ENCODE measurements at places on chromosomes 1 and 21.

DNA sequence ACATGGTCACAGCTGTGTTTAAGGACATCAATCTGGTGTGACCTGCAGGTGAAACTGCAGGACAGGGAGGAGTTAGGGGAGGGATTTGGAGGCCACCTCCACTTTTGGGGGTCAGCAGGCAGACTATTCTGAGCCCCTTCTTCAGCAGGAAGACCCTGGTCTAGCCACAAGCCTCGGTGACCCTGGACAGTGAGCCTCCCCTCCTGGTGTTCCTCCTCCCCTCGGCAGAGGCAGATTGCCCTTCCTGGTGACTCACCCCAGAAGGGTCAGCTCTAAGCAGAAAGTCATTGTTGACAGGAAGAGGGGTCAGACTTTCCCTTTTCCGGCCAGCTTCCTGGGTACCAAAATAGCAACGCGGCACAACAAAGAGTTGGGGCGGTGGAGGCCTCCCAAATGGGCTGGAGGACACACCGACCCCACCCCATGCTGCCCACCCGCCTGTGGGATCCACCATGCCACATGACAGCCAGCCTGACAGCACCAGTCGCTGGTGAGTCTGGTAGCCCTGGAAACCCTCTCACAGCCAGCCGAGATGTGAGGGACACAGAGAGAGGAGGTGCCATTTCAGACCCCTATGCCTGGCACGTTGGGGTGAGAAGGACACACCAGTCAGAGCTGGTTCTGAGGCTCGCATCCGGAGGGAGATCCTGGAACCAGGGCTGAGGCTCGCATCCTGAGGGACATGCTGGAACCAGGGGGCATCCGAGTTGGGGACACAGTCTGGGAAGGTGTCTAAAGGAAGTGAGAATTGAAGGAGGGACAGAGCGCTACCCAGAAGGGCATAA, 14.7 kb upstream of the CSF1 start:
- no peak for DNase-seq

- DNase-seq, result no peak
Measured at GRCh38 chr21:46284733-46285132, 678 bp downstream of the MCM3AP start.

DNA sequence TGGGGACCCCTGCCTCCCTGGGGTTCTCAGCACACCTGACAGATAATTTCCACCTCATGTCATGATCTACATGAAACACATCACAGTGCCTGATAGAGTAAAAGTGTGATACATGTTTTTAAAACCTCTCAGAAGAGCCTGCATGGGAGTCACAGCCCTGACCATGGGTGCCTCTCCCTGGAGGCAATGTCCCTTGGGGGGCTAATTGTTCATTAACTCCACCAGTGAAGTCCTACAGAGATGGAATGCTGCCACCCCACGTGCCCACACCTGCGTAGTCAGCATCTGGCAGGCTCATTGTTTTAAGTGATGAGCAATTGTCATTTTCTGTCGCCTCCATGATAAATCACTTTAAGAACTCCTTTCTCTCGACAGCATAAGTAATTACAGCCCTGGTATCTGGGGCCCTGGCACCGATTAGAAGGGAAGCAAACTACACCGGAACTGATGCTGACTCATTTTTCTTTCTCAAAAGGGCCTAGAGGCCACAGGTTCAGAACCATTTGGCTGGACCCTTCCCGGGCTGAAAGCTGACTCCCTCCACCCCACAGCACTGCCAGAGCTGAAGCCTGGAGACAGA, 109.6 kb upstream of the GJB5 start:
- DNase-seq, result no peak

DNA sequence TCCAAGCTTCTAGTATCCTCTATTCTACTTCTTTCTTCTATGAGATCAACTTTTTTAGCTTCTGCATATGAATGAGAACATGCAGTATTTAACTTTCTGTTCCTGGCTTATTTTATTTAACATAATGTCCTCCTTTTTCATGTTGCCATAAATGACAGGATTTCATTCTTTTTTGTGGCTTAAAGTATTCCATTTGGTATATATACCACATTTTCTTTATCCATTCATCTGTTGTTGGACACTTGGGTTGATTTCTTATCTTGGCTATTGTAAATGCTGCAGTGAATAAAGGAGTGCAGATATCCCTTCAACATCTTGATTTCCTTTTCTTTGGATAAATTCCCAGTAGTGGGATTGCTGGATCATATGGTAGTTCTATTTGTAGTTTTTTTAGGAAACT, 209.6 kb downstream of the GPR52 start:
- no peak for DNase-seq

- DNase-seq, result no peak
Measured at GRCh38 chr1:222792744-222793143, 22.1 kb upstream of the DISP1 start.

GRCh38 chr1:235074523-235075047, 54.1 kb downstream of the TOMM20 start:
- no peak for DNase-seq

DNA sequence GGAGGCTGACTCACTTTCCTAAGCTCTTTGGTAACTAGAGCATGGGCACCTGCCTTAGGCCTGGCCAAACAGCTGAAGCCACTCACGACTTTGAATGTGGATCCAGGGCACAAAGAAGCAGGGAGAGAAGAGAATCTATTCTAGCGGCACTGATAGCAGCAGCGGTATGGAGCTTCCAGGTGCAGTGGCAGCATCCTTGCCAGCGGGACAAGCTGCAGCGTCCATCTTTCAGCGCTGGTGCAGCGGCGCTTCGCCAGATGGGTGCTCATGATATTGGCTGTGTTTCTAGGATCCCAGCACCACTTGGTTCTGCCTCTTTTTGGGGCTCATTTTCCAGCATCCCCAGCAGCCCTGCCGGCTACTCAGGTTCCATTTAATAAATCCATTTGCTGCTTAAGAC, 184.2 kb downstream of the SLC44A5 start:
- DNase-seq, result no peak

GRCh38 chr1:229238674-229239415, 32.1 kb upstream of the RAB4A start:
- no peak for DNase-seq
